ENCODE measurements at places on chromosomes 1 and 21.

DNA sequence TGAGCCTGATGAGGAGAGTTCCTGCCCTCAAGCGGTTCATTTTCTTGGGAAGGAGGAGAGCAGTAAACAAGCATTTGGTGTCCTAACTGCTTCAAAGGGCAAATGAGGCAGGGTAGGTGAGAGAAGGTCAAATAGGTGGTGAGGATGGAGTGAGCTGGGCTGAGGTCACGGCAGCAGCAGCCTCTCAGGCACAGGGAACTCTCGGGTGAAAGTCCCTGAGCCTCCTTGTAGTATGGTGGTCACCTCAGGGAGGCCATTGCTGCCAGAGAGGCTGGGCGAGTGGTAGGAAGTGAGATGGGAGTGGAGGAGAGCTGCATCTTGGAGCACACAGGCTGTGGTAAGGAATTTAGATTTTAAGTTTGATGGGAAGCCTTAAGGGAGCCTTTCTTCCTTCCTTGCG, 4.0 kb downstream of the ADARB1 start:
- DNase-seq, result no peak

DNA sequence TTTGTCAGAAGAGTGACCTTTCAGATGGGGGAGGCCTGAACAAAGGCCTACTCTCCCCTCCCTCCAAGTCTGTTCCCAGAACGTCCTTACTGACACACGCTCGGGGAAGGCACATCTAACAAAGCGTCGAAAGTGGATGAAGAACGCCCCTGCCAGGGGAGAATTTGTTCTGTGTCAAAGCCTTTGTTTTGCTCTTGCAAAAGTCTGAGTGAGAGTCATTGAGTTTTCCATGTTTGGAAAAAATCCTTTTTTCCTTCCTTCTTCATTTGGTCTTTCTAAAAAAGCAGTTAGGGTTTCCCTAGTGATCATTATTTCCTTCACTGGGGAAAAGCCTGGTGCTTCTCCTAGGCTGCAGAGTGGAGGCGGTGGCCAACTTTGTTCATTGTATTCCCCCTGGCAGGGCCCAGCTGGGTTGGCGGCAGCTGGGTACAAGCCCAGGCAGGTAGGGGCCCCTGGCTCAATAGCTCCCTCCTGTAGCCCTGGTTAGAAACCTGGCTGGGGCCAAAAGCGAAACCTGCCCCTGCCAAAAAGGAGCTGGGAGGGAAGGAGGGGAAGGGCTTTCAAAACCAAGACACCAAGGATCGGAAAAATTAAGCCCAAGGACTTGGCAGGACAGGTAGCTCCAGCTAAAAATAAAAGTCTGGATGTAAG, 81.1 kb downstream of the ITPKB start:
- no peak for DNase-seq

- DNase-seq, result no peak
Observed at GRCh38 chr1:61579802-61580201, 145.1 kb downstream of the TM2D1 start.

DNA sequence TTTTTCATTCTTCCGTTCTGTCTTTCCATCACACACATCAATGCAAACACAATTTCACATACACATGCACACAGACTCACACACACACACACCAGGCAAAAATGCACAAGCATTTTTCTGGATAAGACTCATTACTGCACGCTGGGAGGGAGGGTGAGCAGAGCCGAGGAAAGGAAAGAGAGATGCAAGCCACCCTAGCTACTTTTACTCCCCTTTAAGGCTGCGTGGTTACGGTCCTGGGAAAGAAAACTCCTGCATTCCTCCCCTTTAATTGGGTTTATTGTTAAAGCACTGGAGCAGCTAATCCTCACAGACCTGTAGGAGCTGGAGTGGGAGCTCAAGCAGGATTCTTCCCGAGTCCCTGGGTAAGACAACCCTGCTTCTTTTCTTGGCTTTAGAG, at the start of gene CAMK1G:
Gene CAMK1G (plus strand): TSS at position 307 of the 400 bp plus-strand sequence. CDS start 11,270 bp downstream, outside the sequence.
- no peak for DNase-seq

- no peak for DNase-seq
Observed at GRCh38 chr1:160813215-160813614, 17.2 kb downstream of the LY9 start.

DNA sequence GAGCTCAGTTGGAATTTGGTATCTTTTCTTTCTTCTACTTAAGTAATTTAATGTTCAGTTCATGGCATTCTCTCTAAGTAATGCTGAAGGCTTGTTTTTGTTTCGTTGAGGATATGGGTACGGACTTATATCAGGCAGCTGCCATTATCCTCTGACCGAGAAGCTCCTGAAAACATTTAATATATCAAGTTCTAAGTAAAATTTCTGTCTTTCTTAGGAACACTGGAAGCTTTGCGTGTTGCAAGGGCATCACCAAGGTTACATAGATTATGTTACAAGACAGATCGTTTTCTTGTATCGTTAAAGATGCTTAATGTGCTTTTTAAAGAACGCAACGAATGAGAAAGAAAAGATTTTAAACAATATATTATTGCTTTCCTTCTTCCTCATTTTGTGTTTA, 1.0 kb upstream of the GALNT2 start:
- no peak for DNase-seq

DNA sequence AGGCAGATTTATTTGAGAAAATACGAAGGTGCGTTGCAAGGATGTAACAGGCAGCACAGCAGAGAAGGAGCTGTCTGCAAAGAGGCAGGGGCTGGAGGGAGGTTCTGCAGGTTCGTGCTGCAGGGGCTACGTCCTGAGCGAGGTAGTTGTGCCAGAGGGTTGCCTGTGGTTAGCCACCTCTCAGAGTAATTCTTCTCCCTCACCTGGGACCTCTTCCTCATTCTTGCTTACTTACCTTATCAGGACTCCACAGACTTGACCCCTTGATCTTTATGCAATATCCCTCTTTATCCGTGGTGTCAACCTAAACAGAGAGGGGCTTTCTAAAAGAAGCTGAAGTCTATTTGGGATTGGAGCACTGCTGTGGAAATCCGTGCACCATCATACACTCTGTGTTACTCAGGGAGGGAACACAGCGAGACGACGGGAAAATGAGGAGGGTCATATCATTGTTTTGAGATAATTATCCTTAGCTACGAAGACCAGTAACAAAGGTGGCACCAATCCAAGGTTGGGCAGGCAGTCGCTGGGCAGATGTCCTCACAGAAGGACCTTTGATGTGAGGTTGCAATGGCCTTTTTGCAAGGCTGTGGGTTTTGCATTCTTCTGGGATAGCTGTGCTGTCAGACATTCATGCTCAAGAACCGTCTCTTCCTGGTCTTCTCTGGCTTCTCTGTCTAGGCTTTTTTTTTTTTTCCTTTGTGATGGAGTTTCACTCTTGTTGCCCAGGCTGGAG, 82.8 kb downstream of the WDR4 start:
- DNase-seq, result no peak

DNA sequence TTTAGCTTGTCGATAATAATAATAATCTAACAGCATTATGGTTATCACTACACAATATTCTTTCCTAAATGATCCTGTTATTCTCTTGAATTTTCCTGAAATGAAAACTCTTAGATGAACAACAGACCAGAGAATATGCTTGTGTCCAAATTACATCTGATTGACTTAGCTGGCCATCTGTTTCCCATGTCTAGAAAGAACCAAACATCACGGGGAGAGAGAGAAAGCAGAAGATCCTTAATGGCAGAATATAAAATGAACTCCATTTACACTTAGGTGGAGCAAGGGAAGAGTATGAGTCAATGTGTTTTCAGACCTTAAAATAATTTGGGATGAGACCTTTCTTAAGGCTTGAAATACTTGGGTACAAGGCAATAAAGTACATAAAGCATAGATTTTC, 162.2 kb downstream of the DSCAM start:
- no peak for DNase-seq

DNA sequence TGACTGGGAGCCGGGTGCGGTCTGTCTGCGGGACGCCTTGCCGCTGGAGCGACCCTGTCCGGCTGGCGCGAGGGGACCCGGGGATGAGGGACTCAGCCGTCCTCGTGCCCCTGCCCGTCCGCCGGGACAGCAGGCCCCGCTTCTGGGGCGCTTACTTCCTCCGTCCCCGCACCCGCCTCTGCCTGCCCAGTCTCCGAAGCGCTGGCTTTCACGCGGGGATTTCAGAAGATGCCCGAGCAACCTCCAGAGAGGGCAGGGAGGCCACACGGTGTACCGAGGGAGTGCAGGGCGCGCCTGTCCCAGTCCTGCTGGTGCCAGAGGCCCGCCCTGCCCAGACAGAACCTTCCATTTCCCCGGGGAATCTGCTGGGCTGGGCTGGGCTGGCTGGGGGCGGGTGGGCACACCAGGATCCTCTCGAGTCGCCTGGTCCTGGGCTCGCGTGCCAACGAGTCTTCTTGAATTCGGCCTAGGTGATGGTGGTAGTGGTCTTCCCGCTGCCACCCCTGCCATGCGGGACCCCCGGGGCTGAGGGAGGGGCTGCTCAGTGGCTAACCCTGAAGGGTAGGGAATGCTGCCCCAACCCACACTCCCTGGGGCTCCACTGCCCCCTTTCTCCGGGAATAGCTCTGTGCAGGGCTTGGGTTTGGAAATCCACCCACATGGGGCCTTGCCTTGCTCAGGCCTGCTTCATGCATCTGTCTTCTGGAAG, 2.5 kb upstream of the TRPM2 start:
- no peak for DNase-seq

DNA sequence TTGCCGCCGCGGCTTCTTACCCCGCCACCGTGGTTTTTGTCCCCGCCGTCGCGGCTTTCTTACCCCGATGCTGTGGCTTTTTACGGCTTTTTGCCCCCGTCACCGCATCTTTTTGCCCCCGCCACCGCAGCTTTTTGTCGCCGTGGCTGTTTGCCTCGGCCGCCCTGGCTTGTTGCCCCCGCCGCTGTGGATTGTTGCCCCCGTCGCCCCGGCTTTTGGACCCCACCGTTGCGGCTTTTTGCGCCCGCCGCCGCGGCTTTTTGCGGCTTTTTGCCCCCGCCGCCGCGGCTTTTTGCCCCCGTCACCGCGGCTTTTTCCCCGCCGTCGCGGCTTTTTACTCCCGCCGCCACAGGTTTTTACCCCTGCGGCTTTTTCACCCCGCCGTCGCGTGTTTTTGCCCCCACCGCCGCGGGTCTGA, 3934.3 kb downstream of the SRGAP2C start:
- no peak for DNase-seq

GRCh38 chr1:175072099-175072951, 4.7 kb downstream of the TNN start:
- DNase-seq, result peak; percentile 68

DNA sequence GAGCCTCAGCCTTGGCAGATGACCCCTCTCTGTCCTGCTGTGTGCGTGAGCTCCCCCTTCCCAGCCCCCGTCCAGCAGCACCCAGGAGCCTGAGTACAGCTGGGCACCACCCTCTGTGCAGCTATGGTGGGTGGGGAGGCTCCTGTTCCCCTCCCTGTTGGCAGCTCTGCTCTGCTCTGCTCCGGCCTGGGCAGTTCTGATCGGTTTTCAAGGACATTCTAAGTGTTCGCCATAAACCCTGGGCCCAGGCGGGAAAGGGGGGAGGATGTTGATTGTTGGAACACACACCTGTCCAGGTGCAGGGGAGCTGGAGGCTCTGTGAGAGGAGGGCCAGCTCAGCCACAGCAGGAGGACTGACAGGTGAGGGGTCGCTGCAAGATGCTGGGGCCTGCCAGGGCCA, at the start of gene CLCNKB:
Gene CLCNKB (plus strand): TSS at position 262 of the 400 bp plus-strand sequence. CDS start 711 bp downstream, outside the sequence.
- no peak for DNase-seq

DNA sequence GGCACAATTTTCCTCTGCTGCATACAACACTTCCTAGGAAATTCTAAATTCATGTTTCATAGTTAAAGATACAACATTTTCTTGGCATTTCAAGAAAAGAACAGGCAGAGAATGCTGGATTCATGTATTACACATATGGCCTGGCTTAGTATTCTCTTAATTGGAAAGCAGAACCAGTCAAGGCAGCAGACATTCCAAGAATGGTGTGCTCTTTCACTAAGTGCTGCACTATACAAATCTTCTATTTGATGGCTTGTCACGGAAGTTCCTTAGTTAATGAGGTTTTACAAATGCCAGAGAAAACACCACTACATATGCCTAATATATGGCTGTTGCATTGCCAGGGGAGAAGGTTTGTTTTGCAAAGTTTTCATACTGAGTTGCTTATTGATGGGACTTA, 80.8 kb upstream of the DYNLT5 start:
- DNase-seq, result no peak

DNA sequence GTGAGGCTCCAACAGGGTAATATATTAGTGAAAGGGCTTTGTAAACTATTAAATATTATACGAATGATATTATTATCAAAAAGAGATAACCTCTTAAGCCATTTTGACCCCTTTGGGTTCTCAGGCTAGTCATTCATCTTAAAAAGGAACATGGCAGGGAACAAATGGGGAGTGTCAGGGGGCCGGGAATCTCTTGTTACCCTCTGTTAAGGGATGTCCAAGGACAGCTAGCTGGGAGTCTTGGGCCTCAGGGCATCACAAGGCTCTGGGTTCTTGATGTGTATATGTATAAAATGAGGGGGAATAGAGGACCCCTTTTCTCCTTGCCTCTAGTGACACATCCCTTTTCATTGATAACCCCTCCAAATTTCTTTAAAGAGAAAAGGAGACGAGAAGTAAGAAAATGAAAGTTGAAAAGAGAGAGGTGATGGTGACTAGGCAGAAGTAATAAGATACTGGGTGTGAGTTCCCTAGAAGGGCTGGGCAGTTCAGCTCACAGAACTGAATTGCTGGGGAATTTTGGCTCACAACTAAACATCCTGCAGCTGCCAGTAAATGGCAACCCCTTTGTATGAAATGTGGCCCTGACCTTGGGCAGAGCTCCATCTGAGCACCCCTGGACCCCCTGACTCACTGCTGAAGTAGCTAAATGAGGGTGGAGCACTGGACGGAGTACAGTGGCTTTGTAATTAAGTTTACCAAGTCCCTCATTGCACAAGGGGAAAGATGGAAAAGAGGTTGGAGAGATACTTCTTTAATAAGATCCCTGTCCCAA, 20.0 kb upstream of the ZNF326 start:
- no peak for DNase-seq

GRCh38 chr1:2130871-2131289, 63.7 kb downstream of the FAAP20 start:
- no peak for DNase-seq

DNA sequence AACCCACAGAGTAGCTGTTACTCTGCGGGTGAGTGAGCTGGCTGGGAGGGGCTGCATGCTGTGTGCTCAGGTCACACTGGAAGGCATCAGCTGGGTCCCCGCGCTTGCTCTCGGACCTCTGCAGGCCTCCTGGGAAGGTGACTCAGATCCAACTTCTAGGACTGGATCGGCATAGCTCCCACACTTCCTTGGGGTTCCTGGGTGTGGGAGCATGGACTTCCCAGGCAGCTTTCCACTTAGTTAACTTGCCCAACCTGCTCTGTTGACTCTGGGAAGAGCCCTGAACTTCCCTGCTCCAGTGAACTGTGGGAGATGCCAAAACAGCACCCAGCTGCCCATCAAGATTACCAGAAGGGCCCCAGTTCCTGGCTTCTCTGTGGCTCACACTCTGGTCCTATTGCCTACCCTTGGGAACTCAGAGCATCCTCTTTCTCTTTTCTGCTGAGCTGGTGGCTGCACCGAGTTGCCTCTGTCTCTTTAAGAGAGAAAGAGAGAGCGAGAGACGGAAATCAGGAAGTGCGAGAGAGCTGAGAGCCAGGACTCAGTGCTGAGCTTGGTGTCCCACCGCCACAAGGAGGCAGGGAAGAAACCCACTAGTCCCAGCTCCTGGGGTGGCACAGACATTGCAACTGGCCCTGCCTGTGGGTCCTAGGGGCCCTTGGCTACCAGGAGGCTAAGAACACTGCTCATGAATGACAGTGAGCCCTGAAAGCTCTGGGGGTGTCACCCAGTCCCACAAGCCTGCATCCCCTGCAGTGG, at the start of gene IKBKE:
Gene IKBKE (plus strand): TSS at position 544 of the 759 bp plus-strand sequence. CDS start 2,752 bp downstream, outside the sequence.
- peak; percentile 85 for DNase-seq

- no peak for DNase-seq
Observed at GRCh38 chr1:37817481-37817880, 9.5 kb upstream of the YRDC start.
